ENCODE measurements at places on chromosomes 3 and 15.

DNA sequence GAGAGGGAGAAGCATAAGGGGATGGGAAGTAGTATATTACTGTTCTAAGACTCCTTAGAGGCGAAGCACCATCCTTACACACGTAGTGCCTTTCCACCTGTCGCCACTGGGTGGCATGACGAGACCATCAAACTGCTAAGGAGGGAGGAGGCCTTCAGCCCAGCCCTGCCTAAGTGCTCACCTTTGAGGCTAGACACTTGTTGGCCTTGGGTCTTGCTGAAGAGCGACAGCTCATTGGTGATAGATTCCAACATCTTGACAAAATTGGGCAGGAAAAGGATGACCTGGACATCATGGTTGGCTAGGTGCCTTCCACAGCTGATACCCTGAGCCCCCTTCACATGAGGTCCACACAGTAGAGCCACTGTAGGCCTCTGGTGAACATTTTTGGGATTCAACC is 19.6 kb downstream of the CLK3 start:
- peak; percentile 47 for DNase-seq

DNA sequence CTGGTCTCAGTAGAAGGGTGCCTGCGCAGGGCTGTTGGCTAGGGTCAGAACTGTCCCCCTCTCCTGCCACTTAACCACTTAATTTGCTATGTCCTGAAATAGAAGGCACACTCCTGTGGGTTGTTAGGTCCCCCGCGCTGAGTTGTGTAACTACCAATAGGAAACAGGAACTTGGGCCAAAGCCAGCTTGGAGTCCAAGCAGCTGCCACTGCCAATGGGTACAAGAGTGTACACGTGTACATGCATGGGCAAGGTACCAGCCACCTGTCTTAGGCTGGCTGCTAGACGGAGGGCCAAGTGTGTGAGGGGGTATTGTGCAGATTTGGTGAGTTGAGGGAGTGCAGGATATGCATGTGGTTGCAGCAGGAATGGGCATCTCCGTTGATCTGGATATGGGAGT is 29.7 kb upstream of the POLG start:
- no peak for DNase-seq

- no peak for DNase-seq
These were observed 68.8 kb downstream of the CTNNB1 start for GRCh38 chr3:41267975-41268640.

GRCh38 chr3:108493862-108494261 is 16.5 kb downstream of the MYH15 start:
- no peak for DNase-seq

- no peak for DNase-seq
These were observed 988.1 kb downstream of the FHIT start for GRCh38 chr3:60263191-60263590.

- no peak for DNase-seq
These were observed 34.9 kb upstream of the SLC25A36 start for GRCh38 chr3:140906785-140907184.

- DNase-seq, result no peak
These were observed 214.5 kb downstream of the KCNMB2 start for GRCh38 chr3:178750639-178751300.

DNA sequence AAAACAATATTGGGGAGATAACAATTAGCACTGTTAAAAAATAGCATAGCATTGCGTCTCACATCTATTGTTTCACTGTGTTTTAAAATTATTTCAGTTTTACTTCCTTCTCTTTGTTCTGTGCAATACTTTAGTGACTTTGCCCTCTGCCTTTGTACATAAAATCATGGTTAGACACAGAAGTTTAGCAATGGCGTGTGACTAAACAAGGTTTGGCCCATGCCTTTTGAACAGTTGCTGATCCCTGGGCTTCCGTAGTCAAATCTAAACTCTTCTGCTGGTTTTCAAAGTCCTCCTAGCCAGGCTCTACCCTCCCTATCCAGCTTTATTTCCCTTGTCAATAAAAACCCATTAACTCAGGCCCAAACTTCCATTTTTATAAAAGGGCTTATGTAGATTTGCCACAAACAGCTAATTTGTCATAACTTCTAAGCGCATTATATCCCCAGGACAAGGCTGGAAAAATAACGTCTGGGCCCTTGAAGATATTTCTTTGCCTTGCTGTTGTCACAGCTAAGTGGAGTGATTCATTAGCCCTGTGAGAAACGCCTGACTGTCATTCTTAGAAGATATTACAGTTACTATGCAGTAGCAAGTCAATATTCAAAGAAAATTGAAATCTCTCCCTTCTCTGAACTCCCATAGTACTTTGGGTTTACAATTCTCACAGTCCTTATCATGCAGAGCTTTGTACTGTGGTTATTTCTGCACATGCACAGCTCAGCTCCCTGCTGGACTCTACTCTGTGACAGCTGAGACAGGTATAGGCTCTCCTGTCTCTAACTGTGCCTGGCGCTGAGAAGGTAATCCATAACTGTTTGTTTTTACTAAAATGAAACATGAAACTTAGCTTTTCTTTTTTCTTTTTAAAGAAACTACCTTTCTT is 123.4 kb upstream of the SLC24A5 start:
- DNase-seq, result no peak

- no peak for DNase-seq
These were observed 33.3 kb downstream of the TM4SF18 start for GRCh38 chr3:149299938-149300801.

- no peak for DNase-seq
These were observed 64.0 kb upstream of the VILL start for GRCh38 chr3:37926611-37927010.

- no peak for DNase-seq
These were observed 168.8 kb upstream of the TTC14 start for GRCh38 chr3:180433152-180433551.

DNA sequence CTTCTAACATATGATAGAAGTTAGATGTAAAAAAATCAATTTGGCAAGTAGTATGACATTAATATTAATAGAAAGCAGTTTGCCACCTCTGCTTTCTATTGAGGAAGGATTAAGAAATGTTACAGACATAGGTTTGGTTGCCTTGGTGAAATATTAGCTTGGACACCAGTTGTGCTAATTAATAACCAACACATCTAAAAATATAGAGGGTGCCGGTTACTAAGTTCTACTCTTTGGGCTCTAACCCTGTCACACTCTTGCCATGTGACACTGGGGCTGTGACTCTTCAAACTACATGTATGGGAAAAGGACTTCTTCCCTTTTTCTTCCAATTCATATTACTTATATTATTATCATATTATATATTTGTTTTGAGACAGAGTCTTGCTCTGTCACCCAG is 64.4 kb downstream of the TRIM71 start:
- no peak for DNase-seq

DNA sequence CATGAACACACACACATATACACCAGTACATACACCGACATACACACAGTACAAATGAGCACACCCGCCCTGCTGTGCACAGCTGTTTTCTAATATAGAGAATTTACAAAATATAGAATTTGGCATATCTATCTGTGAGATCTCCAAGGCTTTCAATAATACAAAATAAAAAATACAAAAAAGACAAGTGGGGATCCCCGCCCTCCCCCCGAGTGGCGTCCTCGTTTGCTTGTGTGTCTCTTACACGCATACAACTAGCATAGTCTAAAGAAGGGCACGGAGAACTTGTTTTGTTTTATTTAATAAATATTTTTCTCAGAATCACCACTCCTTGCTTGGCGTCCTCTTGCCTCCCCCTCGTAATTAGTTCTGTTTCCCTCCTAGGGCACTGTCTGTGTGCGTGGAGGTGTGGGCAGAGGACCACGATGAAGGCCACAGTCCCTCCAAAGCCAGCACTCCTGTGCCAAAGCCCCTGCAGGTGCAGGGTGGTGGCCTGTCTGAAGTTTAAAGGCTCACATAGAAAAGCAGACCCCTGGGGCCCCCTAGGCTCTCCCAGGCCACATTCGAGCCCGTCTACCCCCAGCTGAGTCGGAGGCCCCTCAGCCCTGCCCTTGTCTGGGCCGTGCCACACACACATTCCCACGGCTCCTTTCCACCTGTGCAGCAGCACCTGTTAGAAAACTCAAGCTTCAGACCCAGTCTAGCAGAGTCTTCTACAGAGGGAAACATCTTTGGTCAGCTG is 82.1 kb downstream of the SEC22A start:
- no peak for DNase-seq
